ENCODE measurements at places on chromosomes 1 and 21.

GRCh38 chr1:62707744-62708120, 19.5 kb upstream of the DOCK7 start:
- DNase-seq = no peak
- no peak overlapping the region for H3K4me3 ChIP-seq
- no peaks in the 10 kb centered on the region for H3K36me3 ChIP-seq
- H3K27ac ChIP-seq = no peak overlapping the region

- no peaks in the 10 kb centered on the region for H3K4me1 ChIP-seq
- H3K27me3 ChIP-seq = peaks cover 2% of the 10 kb centered on the region
- no peak overlapping the region for H3K27ac ChIP-seq
- no peaks in the 10 kb centered on the region for H3K36me3 ChIP-seq
- H3K4me3 ChIP-seq = no peak overlapping the region
Measured at GRCh38 chr1:200369706-200370105, 40.1 kb downstream of the ZNF281 start.

DNA sequence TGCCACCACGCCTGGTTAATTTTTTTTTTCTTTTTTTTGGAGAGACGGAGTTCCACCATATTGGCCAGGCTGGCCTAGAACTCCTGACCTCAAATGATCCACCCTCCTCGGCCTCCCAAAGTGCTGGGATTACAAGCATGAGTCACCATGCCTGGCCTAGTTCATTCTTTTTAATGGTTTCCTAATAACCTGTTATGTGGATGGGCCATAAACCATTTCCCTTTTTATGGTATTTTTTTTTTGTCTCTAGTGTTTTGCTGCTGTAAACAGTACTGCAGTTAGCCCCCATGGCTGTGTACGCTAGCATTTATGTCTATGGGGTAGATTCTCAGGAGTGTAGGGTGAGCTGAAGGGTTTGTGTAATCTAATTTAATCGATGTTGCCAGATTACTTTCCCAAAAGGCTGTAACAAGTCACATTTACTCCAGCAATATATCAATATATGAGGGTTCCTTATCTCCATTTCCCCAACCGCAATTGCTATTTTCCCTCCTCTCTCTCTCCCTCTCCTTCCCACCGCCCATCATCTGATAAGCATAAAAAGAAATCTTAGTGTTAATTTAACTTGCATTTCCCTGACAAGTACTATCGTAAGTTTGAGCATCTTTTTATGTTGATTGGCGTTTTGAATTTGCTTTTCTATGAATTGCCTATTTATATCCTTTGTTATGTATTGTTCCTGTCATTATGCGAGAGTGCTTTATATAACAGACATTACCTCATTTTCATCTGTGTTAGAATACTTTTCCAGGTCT, 28.7 kb downstream of the RCSD1 start:
- peaks cover 56% of the 10 kb centered on the region for H3K36me3 ChIP-seq
- no peaks in the 10 kb centered on the region for H3K27me3 ChIP-seq
- H3K4me3 ChIP-seq = no peak overlapping the region
- peaks cover 45% of the 10 kb centered on the region for H3K4me1 ChIP-seq
- DNase-seq = no peak

- H3K27ac ChIP-seq = peak overlapping the region; percentile 84
- peaks cover 12% of the 10 kb centered on the region for H3K27me3 ChIP-seq
- H3K36me3 ChIP-seq = no peaks in the 10 kb centered on the region
- peak; percentile 90 for DNase-seq
- H3K4me1 ChIP-seq = peaks cover 20% of the 10 kb centered on the region
Measured at GRCh38 chr1:6490181-6491080, 1.0 kb downstream of the PLEKHG5 start.

DNA sequence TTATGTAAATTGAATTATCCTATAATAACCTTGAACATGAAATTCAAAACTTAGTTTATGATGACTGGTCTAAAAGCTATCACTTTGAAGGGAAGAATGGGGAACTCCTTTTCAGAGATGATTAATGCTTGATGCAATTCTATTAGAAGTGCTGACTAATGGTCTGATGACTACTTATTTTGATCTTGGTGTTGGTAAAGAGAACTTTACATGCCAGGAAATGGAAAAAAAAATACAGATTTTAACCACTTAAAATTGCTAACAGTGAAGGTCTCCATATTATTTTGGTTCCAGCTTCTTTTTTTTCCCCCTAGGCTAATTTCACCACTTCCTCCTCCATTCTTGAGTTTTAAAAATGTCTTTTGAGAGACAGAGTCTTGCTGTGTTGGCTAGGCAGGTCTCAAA, 22.9 kb downstream of the S1PR1 start:
- DNase-seq = no peak
- H3K4me1 ChIP-seq = peaks cover 56% of the 10 kb centered on the region
- H3K4me3 ChIP-seq = peak overlapping the region; percentile 35
- no peaks in the 10 kb centered on the region for H3K27me3 ChIP-seq
- no peaks in the 10 kb centered on the region for H3K36me3 ChIP-seq

GRCh38 chr1:57422271-57423134, 1.4 kb downstream of the DAB1 start:
- H3K4me1 ChIP-seq = peaks cover 3% of the 10 kb centered on the region
- DNase-seq = no peak
- H3K36me3 ChIP-seq = no peaks in the 10 kb centered on the region
- H3K27me3 ChIP-seq = peaks cover 54% of the 10 kb centered on the region

Measured in activated CD4-positive, alpha-beta T cell treated with anti-CD3 and anti-CD28 coated beads, Interleukin-2, amount 10 ng/mL, durations not matched to agents 24 days and 14 days (primary cell).